T-helper 1 cell (primary cell): ENCODE measurements at places on chromosomes 16 and 17.

DNA sequence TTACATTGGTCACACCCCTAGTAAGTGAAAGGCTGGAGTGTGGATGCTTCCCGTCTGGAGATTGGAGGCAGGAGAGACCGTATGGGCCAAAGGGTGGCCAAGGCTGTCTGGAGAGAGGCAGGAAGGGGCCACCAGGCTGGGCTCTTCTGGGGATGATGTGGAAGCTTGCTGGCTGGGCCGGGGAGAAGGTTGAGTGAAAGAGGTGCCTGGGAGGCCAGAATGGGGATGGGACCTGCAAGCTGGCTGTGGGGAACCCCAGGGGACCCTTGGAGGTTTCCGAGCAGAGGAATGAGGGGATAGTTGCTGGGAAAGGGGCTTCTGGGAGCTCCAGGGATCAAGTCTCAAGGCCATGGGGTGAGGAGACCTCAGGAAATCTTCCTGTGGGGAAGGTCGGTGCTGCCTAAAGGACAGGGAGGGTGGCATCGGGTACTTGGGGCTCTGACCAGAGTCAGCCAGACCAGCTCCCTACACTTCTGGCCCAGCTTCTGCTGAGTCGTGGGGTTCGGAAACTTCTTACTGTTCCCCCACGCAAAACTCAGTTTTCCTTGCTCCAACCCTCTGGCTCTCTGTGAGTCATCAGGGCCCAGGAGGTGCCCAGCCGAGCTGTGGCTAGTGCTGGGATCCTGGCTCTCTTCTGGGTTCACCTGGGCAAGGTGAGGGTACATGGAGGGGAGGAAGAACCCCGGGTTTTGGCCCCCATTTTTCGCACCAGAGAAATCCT is 3.1 kb downstream of the MRC2 start:
- DNase-seq, result no peak

DNA sequence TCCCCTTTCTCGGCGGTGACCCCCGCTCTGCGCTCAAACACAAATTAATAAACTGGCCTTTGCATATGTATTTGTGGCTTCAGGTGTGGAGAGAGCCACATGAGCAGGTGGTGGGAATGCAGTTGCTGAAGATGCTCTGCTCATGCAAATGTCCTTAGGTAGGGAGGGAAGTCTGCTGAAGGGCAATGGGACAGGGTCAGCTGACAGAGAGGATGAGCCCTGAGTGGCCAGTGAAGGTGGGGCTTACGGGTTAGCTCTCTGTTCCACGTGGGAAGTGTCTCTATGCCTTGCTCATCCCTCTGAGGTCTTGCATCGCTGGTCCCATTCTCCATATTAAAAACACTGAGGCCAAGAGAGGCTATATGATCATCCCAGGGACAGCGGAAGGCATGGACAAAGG is 74.2 kb upstream of the CCL1 start:
- DNase-seq, result no peak

- DNase-seq, result no peak
Measured at GRCh38 chr17:79029327-79030009, 5.5 kb downstream of the C1QTNF1 start.

GRCh38 chr17:38705803-38706504 is 881 bp downstream of the MLLT6 start:
- no peak for DNase-seq

GRCh38 chr17:61863801-61864126 is 436 bp upstream of the BRIP1 start:
- DNase-seq, result no peak

DNA sequence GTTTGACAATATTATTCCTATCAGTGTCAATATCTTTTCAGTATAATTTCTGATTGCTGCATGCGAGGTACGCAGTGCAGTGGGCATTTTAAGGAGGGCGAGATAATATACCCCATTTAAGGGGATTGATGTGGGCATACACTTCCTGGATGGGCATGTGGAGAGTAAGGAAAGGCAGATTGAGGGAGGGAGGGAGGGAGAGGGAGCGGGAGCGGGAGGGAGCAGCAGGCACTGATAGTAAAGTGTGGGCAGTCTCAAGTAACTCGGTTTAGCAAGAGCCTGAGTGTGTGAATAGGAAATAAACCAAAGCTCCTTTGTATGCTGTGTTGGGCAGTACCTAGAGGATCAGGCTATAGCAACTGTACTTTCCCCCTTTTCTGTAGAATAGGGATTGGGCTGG is 5.1 kb downstream of the BPTF start:
- no peak for DNase-seq

DNA sequence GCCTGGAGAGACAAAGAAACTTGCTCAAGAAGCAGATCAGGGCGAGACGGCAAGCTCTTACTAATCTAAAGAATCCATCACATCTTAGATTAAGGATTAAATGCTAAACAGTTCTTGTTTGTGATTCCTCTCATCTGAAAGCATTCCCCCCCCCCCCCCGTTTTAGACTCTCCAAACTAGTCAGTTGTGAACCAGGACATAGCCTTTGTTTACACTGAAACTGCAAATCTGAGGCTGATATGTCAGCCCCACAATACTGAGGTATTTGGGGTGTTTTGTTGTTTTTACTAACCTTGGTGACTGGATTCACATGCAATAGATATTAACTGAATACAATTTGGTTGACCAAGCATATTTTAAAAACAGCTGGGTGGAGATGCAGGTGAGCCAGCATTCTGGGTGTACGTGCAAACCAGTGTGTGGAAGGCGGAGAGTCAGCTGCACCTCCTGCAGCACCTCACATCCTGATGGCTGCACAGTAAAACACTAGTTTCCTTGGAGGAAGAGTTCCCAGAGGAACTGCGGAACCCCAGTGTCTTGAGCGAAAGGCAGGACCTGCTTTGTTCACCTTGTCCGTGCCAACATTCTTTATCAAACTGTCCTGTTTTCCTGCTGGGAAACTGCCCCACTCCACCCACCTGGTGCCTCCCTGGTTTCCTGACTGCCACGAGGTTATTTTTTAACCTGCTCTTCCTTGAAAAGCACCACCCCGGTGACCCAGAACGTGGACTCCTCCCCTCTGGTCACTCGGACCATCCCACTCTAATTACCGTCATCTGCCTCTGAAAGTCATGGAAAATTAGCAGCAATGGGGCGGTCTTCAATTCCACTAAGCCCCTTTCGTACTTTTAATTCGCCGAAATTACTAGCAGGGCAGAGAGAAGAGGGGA is 1.2 kb upstream of the YPEL2 start:
- no peak for DNase-seq

GRCh38 chr16:87580855-87581261 is 21.4 kb upstream of the JPH3 start:
- DNase-seq, result no peak

- DNase-seq, result no peak
Measured at GRCh38 chr16:49350265-49351095, 23.1 kb upstream of the C16orf78 start.

GRCh38 chr16:56960681-56961281 is 969 bp upstream of the CETP start:
- no peak for DNase-seq
